Stimulated activated CD4-positive, alpha-beta T cell treated with anti-CD3 and anti-CD28 coated beads, Interleukin-1b, Interleukin-23, amount 100 ng/mL, for 1 hour (primary cell): ENCODE measurements at places on chromosomes 6 and 20.

GRCh38 chr6:112027942-112028674 lies 25.8 kb upstream of the CCN6 start:
- no peak for DNase-seq

DNA sequence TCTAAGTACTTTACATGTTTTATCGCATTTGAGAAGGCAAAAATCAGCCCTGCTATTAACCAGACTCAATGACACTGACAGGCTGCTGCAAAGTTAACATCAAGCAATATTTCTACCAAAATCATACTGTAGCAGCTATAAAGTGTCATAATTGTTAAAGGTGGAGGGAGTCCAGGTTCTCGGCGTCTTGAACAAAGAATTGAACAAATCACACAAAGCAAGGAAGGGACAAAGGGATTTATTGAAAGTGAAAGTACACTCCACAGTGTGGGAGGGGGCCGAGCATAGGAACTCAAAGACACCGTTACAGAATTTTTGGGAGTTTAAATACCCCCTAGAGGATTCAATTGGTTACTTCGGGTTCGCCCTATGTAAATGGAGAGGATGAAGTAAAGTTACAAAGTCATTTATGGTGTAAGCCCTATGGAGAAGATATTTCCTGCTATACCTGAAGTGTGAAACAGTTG lies 12.9 kb upstream of the ZNF391 start:
- DNase-seq, result no peak

DNA sequence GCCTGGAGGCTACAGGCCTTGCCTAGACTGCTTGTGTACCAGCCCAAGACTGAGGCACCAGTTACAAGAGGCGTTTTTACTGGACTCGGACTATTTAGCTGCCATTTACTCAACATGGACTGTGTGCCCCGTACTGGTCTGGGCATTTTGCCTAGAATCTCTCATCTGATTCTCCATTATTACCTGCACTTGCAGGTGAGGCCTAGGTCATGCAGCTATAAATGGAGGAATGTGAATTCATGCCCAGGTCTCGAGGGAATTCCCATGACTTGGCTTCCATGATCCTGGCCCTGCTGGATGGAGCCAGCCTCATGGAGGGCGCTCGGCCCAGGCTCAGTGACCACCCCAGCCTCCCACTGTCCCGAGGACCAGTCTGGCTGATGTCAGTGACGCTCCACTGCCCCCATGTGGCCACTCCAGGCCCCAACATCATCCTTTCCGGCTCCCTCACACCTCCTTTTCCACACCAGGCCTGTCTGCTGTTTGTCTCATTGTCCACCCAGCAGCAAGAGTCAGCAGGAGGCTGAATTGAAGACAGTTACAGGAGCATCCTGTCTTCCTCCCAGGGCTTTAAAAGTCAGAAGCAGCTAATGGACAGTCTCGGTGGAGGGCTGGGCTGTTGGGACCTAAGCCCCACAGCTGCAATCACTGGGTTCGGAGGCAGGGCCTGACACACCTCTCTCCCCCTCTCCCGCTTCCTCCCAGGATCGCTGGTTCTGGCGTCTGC lies 8.7 kb downstream of the MMP24OS start:
- no peak for DNase-seq

- no peak for DNase-seq
These were observed 20.3 kb downstream of the CCDC167 start for GRCh38 chr6:37479266-37479854.

- DNase-seq, result no peak
These were observed 489 bp downstream of the TBX18 start for GRCh38 chr6:84763886-84764331.

GRCh38 chr20:39986173-39986904 lies 702.7 kb downstream of the MAFB start:
- DNase-seq, result no peak

- DNase-seq, result no peak
These were observed 139.1 kb downstream of the KIF16B start for GRCh38 chr20:16434062-16434664.
